ENCODE measurements at places on chromosomes 1 and 21.

DNA sequence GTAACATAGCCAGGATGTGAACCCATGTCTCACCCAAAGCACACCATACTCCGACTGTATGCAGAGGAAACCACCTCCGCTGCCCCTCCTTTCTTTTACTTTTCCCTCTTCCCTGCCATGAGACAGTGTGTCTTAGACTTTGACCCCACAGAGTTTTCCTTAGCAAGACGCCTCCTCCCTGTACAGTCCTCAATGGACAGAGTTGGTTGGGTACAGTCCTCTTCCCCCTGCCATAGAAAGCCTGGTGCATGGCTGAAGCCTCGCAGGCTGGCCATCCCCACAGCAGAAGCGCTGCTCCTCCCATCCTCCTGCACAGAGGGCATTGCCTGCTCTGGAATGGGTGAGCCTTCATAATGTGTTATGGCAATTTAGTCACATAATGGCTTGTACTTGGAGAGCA is 127.9 kb downstream of the PLPP3 start:
- DNase-seq = no peak

DNA sequence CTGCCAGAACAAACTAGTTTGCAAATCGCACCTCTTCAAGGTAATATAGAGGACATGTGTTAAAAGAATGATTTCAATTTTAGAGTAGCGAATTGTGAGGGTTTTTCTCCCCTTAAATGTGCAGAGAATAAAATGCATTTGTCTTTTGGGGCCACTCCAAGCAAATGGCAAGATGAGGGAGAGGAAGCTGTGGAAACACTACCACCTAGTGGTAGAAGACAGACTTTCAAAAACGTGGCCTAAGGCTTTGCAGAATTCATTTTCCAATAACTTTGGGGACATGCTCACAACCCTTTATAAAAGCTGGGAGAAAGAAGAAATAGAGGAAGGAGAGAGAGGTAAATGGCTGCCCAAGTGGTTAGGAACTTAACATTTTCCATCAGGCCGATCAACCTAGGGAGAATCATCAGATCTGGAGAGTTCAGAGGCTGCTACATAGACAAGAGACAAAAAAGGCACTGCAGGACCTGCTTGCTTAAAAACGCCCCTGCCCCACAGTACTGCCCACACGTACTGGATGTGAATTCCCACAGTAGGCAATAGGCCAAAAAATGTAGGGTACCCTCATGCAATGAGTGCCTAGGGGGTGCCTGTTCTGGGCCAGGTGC is 15.7 kb upstream of the RCAN1 start:
- no peak for DNase-seq

- no peak for DNase-seq
Measured at GRCh38 chr21:41316200-41317062, at the start of gene FAM3B. Gene FAM3B, plus strand, starts transcription at chr21:41316801. Its CDS starts 79 bp downstream, at chr21:41316880.

DNA sequence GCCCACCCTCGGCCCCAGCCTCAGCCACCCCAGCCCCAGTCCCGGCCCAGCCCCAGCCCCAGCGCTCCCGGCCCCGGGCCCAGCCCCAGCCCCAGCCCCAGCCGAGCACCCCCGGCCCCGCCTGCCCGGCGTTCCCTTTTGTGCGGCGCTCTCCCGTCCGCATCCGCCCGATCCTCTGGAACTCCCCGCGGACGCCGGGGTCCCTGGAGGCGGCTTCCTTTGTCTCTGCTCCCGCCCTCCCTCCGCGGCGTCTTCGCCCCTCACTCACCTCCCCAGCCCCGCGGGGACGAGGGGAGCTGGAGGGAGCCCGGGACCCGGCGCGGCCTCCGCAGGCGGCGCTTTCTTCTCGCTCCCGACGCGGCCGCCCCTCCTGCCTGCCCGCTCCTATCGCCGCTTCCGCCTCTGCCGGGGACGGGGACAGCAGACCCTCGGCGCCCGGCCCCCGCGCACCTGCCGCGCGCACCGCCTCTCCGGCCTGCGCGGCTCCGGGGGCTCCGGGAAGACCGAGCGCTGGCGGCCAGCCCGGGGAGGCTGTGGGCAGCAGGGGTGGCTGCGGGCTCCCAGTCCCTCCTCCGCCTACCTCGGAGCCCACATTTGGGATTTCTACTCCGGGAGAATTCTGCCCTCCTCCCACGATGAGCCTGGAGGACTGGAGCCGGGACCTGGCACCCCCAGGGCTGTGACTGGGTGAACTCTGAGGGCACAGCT is 14.0 kb downstream of the AGRN start:
- DNase-seq = no peak

- DNase-seq = peak; percentile 58
Measured at GRCh38 chr1:10692401-10693021, 103.9 kb downstream of the CASZ1 start.

- no peak for DNase-seq
Measured at GRCh38 chr1:42264511-42265190, 70.4 kb downstream of the FOXJ3 start.

- no peak for DNase-seq
Measured at GRCh38 chr1:205714190-205714905, 34.0 kb upstream of the SLC45A3 start.

DNA sequence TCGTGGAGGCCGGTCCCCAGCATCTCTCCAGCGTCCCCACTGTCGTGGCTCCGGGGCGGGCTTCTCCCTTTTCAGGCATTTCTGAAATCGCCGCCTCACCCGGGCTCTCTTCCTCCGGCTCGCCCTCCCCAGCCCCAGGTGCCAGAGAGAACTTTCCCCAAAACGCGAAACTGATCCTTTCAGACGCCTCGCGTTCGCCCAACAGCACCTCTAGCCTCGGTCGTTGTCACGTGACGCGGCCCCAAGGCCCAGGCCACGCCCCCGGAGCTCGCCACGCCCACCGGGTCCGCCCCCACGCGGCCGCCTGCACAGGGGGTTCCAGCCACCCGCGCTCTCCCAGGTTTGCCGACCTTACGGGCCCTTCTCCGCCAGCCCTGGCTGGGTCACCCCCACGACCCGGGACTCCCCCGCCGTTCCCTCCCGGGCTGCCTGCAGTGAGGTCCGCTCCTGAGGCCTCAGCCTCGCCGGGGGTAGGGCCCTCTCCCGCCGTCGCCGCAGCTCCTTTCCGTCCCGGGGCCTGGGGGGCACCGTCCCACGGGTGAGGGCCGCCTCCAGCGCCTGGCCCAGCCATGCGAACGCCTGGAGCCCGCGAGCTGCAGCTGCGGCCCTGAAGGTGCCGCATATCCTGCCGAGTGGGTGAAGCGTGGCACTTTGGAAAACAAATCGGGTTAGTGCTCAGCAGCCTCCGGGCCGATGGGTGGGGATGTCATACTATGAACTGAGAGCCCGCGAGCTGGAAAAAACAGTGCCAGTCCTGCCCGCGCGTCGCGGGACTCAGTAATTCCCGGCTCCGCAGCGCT is 21.0 kb downstream of the H3-3A start:
- peak; percentile 90 for DNase-seq

DNA sequence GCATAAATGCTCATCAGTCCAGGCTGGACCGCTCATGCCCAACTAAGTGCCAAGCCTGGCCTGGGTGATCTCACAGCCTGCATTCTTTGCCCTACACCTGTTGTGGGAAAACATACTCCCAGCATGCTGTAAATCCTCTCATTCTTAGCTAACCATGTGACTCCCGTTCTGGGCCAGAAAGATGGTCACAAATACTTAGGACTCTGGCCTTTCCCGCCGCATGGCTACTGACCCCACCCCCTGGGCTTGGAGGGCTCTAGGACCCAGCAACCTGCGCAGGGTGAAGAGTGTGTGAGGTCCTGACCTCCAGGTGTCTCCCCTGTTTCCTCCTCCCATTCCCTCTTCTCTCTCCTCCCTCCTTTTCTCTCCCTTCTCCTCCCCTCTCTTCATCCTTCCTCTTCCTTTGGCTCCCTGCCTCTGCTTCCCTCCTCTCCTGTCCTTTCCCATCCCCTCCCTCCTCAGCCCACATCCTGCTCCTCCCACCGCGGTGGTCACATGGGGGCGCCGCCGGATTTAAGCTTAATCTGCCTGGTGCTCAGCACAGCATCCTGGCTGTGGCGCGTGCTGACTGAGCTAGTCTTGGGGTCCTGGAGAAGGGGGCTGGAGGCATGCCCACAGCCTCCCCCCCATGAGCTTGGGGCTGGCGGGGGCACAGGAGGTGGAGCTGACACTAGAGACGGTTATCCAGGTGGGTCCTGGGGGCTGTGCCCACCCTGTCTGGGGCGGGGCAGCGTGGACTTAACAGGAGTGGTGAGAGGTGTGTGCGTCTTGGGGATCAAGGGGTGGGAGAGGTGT is at the start of gene CROCC:
TSS of gene CROCC (plus strand) at position 541 of the 795 bp plus-strand sequence. CDS start at position 629, 88 bp downstream.
- peak; percentile 36 for DNase-seq

DNA sequence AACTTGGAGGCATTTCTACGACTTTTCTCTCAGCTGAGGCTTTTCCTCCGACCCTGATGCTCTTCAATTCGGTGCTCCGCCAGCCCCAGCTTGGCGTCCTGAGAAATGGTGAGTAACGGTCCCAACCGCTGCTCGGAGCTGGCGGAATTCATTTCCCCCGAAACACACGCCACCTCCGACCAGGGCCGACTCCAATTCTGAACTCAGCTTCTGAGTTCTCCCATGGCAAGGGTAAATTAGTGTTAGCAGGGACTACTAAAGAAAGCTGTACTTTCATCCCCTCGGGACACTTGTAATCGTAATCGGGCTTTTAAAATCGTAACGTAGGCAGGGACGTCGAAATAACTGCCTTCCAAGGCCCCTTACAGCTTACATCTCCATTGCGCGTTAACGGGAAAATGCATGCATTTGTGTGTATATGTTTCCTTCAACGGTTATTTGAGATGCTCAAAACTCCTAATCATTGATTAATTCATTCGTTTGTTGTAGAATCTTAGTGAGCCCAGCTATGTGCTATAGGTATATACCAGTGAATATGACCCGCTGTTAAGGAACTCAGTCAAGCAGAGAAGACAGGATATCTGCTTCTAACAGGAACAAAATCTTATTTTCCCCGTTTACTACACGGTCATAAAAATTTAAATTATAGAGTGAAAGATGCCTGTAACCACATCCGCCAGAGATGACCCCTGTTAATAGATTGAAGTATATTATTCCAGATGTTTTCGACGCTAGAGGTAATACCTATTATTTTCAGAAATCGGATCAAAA is 472 bp downstream of the DTL start:
- no peak for DNase-seq

GRCh38 chr1:16067127-16067768 is 6.2 kb downstream of the FAM131C start:
- DNase-seq = no peak

DNA sequence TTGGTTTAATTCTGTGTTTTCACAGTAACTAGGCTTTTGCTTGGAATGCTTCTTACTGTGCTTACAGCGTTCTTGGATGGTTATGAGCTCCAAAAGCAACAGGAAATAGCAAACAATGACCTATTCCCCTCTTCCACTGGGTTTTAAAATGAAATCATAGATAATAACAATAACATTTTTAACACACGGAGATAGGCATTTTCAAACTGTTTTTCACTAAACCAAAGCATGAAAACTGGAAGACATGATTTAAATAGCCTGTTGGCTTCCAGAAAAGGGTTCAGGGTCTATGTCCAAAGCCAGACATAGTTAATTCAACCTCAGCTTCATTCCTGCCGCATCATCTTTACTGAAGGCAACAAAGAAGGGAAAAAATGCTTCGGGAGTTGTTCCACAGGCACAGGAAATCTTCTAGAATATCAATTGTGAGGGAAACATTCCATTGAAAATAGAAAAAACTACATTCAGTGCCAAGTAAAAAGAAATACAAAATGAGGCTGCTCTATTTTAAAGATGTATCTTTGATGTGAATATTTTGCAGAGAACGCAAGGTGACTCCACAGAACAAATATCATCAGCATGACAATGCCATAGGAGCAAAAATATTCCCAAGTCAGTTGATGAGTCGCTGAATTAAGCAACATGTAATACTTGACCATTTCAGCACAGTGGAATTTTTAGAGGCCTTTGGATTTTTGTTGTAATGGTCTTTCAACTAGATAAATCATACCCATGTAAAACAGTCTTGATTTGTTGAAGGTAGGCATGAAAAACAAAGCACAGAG is 80.7 kb downstream of the NID1 start:
- DNase-seq = no peak

DNA sequence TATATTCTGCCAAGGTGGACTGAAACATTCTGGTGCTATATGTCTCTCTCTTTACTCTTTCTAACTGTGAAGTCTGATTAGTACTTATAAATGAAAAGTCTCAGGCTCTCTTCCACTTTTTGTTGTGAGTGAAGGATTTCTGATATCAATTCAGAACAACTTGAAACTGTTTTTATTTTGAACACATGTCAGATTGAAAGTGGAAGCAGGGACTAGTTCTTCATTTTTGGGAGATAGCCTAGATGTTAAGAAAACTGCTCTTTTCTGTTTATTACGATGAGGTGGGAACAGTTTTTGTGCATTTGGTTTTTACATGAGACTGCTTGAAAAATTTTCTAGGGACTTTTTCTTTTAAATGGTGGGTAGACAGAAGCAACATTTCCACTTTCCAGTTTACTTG is 14.5 kb upstream of the GBP3 start:
- no peak for DNase-seq

- no peak for DNase-seq
Measured at GRCh38 chr1:107795441-107795840, 169.5 kb downstream of the VAV3 start.

DNA sequence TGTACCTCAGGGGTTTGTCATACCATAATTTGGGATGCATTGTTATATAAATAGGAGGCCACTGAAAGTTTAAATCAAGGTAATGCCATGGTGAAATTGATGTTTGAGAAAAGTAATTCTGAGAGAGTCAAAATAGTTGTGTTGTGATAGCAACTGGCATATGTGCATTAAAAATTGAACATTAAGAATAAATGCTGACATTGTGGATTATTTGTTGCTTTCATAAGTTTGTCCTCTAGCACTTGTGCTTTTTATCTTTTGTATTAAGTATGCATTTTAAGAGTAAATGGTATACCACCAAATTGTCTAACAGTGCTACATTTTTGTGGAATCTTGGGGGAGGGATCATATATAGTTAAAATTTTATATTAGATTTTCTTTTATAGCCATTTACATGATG is 275.9 kb upstream of the CACYBP start:
- DNase-seq = no peak

- no peak for DNase-seq
Measured at GRCh38 chr1:29640428-29640785, 404.1 kb downstream of the PTPRU start.

DNA sequence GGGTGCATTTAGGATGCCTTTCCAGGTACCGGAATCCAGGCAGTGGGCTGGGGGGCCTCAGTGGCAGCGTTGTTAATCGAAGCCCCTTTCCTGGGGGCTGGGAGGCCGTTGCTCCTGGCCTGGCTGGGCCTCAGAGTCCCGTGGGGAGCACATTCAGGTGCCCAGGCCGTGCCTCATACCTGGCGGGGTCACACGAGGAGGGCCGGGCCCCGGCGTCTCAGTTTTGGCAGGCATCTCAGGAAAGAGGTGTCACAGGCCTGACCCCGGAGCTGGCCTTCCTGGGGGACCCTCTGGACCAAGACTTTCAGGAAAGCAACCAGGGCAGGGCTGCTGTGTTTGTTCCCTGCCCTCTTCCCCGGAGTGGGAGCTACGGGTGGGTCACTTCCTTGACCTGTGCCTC is 4.1 kb downstream of the NBL1 start:
- no peak for DNase-seq

Data from stimulated activated CD8-positive, alpha-beta memory T cell treated with anti-CD3 and anti-CD28 coated beads, Interleukin-4, amount 100 ng/mL, for 24 hours (primary cell).